ENCODE measurements at places on chromosomes 7 and 10. TPM values are rescaled to one million over a fixed set of nuclear protein-coding genes. Genes with fewer than 3 reads are reported as not detected.

Gene TRIM50
- 10.8 TPM for polyA plus RNA-seq

DNA sequence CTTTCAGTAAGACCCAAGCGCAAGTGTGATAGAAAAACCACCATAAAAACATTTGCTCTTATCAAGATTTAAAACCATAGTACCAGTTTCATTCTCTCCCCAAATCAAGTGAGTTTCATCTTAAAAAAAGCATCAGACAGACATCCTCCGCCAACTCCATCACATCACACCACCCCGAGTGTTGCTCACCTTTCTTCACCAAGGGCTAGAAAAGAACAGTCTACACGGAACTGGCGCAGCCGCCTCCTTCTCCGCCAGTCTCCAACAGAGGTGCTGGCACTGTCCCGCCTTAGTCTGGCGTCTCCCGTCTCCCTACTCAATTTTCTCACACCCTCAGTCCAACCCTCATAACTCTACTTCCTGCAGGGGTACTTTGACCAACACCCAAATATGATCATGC is 46.9 kb upstream of the WIPI2 start:
- no peak for DNase-seq

- DNase-seq = no peak
Observed at GRCh38 chr10:46091080-46091827, 45.2 kb upstream of the MSMB start.

Gene PLAU
- polyA plus RNA-seq = 10.4 TPM

DNA sequence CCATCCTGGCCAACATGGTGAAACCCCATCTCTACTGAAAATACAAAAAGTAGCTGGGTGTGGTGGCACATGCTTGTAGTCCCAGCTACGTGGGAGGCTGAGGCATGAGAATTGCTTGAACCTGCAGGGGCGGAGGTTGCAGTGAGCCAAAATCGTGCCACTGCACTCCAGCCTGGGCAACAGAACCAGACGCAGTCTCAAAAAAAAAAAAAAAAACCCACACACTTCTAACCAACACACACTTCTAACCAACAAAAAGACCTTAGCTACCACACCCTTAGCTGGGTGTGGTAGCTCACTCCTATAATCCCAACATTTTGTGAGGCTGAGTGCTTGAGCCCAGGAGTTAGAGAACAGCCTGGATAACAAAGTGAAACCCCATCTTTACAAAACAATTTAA is 33.9 kb upstream of the SPOCK2 start:
- no peak for DNase-seq

- no peak for DNase-seq
Observed at GRCh38 chr7:33762911-33763306, 142.4 kb upstream of the BMPER start.

GRCh38 chr7:157543791-157544190 is 207.0 kb downstream of the DNAJB6 start:
- no peak for DNase-seq
